ENCODE measurements at places on chromosomes 11 and 22.

DNA sequence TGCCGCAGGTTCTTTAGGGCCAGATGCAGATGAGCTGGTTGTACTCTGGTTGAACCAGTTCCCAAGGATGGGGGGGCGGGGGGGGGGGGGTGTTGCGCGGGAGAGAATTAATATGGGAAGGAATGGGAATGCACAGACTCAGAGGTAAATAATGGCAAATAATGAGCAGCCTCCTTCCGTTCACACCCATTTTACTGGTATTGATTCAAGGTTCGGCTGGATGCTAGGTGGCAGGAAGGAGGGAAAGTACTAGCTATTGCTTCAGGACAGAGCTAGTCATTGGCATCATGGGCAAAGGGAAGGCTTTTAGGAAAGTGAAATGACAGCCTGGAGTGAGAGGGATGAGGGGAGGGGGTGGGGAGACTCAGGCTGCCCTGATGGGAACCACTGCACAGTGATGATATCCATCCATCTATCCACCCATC, at the start of gene VSTM5:
Gene VSTM5 (minus strand): TSS at position 25 of the 425 bp plus-strand sequence. CDS start 116 bp downstream, outside the sequence.
- no peak for DNase-seq

GRCh38 chr11:117459979-117460300, 132.3 kb downstream of the CEP164 start:
- DNase-seq: no peak

GRCh38 chr11:95536047-95536690, 253.4 kb downstream of the FAM76B start:
- no peak for DNase-seq

DNA sequence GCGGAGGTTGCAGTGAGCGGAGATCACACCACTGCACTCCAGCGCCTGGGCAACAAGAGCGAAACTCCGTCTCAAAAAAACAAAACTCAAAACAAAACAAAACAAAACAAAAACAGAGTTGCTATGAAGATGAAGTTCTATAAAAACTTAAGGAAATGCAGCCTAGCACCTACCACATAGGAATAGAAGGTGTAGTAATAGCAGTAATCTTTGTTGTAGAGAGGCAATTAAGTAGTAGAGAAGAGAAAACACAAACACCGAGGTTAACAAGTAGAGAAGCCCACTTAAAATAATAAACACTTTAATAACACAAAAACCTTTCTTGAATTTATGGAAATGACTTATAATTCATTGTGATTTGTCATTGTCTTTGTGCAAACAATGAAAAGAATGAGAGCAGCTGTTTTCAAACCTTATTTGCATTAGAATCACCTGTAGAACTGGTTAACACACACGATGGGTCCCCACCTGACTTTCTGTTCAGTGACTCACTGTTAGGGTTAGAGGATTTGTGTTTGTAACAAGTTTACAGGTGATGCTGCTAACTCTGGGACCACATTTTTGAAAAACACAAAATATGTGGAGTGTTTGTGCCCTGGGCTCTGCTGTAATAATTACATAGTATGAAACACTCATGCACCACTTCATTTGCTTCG, 43.1 kb downstream of the TYR start:
- no peak for DNase-seq

- DNase-seq: no peak
Observed at GRCh38 chr11:82080160-82080559, 653.5 kb downstream of the FAM181B start.

DNA sequence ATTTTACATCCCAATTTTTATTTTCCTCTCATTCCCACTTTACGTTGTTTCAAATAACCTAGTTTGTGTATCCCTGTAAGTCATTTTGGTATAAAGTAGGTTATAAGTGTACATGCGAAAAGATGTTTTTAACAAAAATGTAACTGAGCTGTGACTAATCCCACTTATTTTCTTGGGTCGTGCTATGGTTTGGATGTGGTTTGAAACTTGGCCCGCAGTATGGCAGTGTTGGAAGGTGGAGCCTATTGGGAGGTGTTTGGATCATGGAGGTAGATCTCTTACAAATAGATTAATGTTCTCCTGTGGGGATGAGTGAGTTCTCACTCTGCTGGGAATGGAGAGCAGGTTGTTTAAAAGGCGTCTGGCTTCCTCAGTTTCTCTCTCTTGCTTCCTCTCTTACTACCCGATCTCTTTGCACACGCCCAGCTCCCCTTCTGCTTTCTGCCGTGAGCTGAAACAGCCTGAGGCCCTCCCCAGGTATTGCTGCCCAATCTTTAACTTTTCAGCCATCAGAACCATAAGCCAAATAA, 7.2 kb downstream of the RPL27A start:
- no peak for DNase-seq

- DNase-seq: no peak
Observed at GRCh38 chr11:5581014-5581413, 337 bp downstream of the OR52B6 start.

DNA sequence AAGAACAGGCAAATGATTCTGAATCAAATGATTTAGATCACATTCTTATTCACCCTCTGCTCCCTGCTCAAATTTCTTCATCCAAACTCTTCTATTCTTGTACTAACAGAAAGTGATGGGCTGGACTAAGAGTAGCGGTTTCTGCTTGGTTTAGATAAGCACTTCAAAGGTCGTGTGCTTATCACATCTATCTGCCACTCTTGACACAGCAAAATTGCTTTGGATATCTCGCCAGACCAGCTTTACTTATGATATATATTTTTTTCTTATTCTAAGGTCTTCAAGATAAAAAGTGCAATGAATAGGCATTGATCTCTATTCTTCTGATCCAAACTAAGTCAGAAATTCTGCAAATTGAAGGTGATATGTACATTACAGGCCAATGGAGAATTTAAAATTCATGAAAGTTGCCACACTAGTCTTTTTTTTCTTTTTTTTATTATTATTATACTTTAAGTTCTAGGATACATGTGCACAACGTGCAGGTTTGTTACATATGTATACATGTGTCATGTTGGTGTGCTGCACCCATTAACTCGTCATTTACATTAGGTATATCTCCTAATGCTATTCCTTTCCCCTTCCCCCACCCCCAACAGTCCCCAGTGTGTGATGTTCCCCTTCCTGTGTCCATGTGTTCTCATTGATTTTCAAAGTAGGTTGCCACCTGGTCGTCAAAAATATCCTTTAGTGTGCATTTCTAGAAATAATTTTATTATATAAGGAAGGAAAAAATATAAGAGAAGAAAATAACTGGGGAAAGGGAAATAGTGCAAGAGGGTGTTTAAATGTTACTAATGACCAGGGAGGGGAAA, 1941.0 kb upstream of the RAG2 start:
- no peak for DNase-seq

GRCh38 chr11:2077061-2077802, 62.0 kb downstream of the IGF2 start:
- DNase-seq: no peak

DNA sequence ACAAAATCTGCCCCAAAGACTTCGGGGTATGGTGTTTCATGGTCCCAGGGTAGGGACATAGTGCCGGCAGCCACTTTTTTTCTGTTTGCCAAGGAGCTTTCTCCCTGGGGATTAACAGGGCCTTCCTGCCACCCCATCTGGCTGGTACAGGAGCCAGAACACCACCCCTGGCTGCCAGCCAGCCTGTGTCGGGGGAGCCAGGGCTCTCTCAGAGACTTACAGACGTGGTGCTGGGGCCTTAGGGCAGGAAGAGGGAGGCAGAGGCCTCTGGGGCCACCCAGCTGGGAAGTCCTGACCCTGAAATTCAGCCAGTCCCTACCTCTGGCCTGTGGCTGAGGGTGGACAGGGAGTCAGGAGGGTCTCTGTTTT, 52.4 kb upstream of the CDON start:
- DNase-seq: no peak

DNA sequence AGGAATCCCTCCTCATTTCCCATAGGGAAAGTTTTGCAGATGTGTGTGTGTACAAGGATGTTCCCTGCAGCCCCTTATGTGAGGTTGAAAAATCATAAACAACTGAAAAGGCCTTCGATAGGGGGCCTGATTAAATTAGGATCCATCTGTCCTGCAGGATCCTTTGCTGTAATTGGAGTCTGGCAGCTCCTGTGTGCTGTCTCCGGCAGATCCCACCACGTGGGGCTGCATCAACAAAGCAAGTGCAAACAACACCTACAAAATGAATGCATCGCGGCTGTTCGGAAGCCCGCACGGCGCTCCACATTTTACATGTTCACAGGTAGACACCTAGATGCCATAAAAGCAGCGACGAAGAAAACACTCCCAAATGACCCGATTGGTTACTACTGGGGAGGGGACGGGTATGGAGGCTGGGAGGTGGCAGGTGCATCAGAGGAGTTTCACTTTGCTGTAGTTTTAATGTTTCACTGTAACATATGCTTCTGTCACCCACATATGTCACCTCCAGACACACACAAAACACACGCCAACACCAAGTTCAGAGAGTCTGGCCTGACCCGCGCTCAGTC, 52.2 kb downstream of the NFAM1 start:
- DNase-seq: no peak

GRCh38 chr11:5550440-5551095, 2.2 kb upstream of the OR52H1 start:
- no peak for DNase-seq

DNA sequence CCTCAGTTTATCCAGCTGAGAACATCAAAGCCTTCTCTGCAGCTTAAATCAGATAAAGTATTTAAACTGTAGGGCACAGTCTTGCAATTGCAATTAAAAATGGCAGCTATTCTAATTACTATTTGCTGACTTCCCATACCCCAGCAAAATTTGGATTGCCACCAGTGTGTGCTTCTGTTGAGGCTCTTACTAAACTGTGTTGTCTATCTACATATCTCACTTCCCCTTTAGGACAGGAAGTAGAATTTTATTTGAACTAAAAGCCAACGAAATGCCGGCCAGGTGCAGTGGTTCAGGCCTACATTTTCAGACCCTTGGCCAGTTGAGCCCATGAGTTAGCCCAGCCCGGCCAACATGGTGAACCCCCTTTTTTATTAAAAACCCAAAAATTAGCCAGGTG, 7.1 kb downstream of the SAA4 start:
- DNase-seq: no peak

DNA sequence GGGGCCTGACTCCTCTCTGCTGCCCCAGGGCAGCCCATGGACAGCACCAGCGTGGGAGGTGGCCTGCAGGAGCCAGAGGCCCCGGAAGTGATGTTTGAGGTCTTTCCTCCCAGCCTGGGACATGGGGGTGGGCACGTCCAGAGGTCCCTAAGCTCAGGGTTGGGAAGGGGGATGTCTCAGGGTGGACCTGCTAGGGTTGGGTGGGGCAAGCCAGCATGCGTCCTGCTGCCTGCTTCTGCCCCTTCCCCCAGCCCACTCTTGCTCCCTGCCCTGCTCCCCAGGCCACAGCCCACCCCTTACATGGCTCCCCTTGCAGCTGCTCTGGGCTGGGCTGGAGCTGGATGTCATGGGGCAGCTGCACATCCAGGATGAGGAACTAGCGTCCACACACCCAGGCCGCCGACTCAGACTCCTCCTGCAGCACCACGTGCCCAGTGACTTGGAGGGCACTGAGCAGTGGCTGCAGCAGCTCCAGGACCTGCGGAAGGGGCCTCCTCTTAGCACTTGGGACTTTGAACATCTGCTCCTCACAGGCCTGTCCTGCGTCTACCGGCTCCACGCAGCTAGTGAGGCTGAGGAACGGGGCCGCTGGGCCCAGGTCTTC, 1.3 kb downstream of the FAM180B start:
- DNase-seq: no peak

Measured in left renal pelvis (tissue), 4 donors.